H1 (cell line): ENCODE measurements at places on chromosomes 6 and 20.

DNA sequence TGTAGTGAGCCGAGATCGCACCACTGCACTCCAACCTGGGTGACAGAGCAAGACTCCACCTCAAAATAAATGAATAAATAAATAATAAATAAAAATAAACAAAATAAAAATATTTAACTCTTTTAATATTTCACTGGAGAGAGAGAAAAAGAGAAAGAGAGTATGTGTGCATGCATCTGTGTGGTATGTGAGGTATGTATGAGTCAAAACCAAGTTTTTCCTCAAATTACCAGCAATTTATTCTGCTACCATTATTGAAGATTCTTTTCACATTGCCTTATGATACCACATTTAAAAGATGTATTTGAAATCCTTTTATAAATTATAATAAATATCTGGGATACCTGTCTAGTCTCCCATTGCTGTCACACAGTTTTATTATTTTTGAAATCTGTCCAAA lies 122.1 kb downstream of the CD164 start:
- H3K27ac ChIP-seq: no peak overlapping the region
- H3K4me1 ChIP-seq: no peaks in the 10 kb centered on the region
- H3K36me3 ChIP-seq: no peaks in the 10 kb centered on the region
- no peak overlapping the region for H3K4me3 ChIP-seq
- no peak for DNase-seq

- H3K4me3 ChIP-seq: no peak overlapping the region
- H3K27me3 ChIP-seq: no peaks in the 10 kb centered on the region
- H3K4me1 ChIP-seq: peaks cover 5% of the 10 kb centered on the region
Observed at GRCh38 chr6:157517601-157518359, 136.8 kb downstream of the ZDHHC14 start.

- no peaks in the 10 kb centered on the region for H3K36me3 ChIP-seq
- H3K27ac ChIP-seq: no peak overlapping the region
- no peak overlapping the region for H3K4me3 ChIP-seq
Observed at GRCh38 chr6:164039954-164040375, 625.4 kb downstream of the QKI start.

GRCh38 chr6:105896052-105896820 lies 189.9 kb upstream of the PRDM1 start:
- H3K27me3 ChIP-seq: no peaks in the 10 kb centered on the region
- H3K4me3 ChIP-seq: no peak overlapping the region

- no peaks in the 10 kb centered on the region for H3K36me3 ChIP-seq
- H3K27me3 ChIP-seq: peaks cover 31% of the 10 kb centered on the region
- H3K27ac ChIP-seq: no peak overlapping the region
- H3K4me1 ChIP-seq: peaks cover 2% of the 10 kb centered on the region; the same call in 1 of the 2 replicates
- no peak overlapping the region for H3K4me3 ChIP-seq
- DNase-seq: no peak
Observed at GRCh38 chr6:27759930-27760329, 152.3 kb downstream of the OR2B2 start.

DNA sequence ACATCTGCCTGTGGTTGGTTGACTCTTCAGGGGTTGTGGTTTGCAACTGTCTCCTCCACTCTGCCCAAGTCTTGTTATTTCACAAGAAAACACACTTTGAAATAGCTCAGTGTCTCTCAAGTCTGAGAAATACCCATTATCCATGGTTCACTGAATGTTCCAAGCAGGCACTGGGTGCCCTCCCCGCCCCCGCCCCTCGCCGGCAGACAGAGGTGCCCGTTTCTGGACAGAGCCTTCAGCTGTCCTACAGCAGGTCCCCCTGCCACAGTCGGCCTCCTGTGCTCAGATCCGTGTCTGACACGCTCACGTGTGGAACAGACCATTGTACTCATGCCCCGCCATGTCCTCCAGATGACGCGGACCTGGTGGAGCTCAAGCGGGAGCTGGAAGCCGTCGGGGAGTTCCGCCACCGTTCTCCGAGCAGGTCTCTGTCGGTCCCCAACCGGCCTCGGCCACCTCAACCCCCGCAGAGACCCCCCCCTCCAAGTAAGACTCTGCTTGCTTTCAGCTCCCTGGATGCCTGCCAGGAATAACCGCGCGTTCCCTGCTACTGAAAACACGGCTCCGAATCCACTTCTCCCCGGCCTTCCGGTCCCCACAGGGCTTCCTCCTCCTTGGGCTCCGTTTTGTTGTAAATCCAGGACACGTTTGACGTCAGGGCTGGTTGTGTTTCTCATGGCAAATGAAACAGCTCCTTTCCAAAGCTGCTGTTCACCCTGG lies 81.4 kb downstream of the SERAC1 start:
- H3K4me3 ChIP-seq: no peak overlapping the region
- H3K27ac ChIP-seq: no peak overlapping the region
- H3K4me1 ChIP-seq: no peaks in the 10 kb centered on the region
- H3K27me3 ChIP-seq: no peaks in the 10 kb centered on the region

- H3K4me1 ChIP-seq: no peaks in the 10 kb centered on the region
- H3K27ac ChIP-seq: no peak overlapping the region
- H3K36me3 ChIP-seq: no peaks in the 10 kb centered on the region
- no peaks in the 10 kb centered on the region for H3K27me3 ChIP-seq
Observed at GRCh38 chr6:6998194-6998569, 109.6 kb upstream of the RREB1 start.

- H3K4me1 ChIP-seq: no peaks in the 10 kb centered on the region
- H3K36me3 ChIP-seq: no peaks in the 10 kb centered on the region
Observed at GRCh38 chr20:25592135-25592852, 7.0 kb upstream of the NINL start.

- peaks cover 18% of the 10 kb centered on the region for H3K36me3 ChIP-seq
- DNase-seq: no peak
- no peaks in the 10 kb centered on the region for H3K27me3 ChIP-seq
- no peak overlapping the region for H3K27ac ChIP-seq
- no peak overlapping the region for H3K4me3 ChIP-seq
Observed at GRCh38 chr6:158808941-158809678, 10.1 kb downstream of the EZR start.

DNA sequence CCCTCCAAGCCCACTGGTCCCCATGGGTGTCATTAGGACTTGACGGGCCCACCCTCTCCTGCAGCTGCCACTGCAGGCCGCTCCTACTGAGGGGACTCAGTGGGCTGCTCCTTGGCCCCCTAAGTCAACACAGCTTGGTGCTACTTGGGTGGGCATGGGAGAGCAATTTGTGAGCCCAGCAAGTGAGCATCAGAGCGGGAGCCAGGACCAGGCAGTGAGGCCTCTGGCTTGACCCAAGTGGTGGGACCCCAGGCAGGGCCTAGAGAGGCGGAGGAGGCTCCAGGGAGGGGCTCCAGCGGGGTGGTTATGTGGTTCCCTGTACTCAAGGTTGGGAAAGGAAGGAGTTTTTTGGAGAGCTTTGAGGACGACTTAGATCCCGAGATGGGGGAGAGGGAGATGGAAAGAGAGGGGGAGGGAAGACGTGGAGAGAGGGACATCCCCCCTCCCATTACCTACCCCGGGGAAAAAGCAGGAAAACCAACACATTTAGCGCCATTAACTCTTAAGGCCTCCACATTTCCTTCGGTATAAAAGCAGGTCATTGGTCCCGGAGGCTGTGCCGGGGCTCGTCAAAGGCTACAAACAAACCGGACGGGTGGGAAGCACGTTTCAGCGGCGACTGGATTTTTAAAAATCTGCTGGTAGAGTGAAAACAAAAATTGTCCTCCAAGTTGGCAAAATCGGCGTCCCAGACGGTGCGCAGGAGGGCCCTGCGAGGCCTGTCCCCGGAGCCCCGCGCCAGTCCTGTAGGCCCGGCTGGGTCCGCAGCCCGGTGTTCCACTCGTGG lies 8.8 kb downstream of the FOXC1 start:
- no peak overlapping the region for H3K27ac ChIP-seq
- H3K4me1 ChIP-seq: no peaks in the 10 kb centered on the region
- H3K27me3 ChIP-seq: peaks cover 99% of the 10 kb centered on the region
- H3K4me3 ChIP-seq: no peak overlapping the region
- no peak for DNase-seq
- H3K36me3 ChIP-seq: no peaks in the 10 kb centered on the region

GRCh38 chr6:326896-327537 lies 34.7 kb downstream of the DUSP22 start:
- no peak overlapping the region for H3K27ac ChIP-seq
- H3K4me1 ChIP-seq: peaks cover 2% of the 10 kb centered on the region
- no peak for DNase-seq

DNA sequence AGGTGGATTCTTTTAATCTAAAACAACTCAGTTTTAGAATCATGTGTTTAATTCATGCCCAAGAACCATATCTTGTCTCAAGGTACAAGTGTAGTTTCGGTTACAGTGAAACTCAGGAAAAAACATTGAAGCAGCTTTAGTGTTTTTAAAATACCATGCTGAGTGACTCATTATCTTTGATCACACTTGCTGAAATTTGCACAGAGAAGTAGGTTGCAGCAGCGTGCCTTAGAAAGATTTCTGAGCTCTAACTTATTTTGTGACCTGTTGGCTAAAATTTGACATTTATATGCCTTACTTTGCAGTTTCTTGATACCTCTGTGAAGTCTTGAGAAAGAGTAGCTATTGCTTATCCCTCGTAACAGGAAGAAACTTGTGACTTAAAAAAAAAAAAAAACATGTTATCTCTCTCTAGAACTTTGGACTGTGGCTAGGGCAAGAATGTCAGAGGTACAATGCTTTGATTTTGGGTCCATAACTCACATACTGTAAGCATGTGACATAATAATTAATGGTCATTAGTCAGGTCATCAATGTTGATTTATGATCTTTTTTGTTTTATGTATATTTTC lies 34.5 kb upstream of the FUCA2 start:
- no peaks in the 10 kb centered on the region for H3K36me3 ChIP-seq
- no peak for DNase-seq
- H3K27ac ChIP-seq: no peak overlapping the region
- no peak overlapping the region for H3K4me3 ChIP-seq
- H3K27me3 ChIP-seq: no peaks in the 10 kb centered on the region

DNA sequence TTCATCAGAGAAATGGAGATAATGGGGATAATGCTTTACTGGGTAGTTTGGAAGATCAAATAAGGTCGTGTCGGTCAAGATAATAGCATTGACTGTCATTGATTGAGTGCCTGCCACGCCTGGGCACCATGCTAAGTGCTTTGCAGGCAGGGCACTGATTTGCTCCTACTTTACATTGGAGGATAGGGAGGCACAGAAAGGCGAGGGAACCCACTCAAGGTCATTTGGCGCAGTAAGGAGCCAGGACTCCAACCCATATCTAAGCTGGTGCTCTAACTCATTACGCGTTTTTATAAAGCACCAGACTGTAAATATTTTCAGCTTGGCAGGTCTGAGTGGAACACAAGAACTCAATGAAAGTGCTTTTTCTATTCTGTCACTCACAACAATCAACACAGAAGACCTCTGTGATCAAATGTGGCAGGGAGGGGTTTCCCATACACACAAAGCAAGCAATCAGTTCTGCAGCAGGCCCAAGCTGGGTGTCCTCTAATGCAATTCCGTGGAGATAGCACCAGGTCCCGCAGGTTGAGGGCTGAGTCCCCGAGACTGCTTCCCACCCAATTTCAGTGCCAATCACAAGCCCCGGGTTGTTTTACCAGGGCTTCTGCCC lies 373.6 kb downstream of the CDH26 start:
- no peak overlapping the region for H3K4me3 ChIP-seq
- no peak overlapping the region for H3K27ac ChIP-seq
- no peaks in the 10 kb centered on the region for H3K36me3 ChIP-seq
- H3K4me1 ChIP-seq: no peaks in the 10 kb centered on the region

DNA sequence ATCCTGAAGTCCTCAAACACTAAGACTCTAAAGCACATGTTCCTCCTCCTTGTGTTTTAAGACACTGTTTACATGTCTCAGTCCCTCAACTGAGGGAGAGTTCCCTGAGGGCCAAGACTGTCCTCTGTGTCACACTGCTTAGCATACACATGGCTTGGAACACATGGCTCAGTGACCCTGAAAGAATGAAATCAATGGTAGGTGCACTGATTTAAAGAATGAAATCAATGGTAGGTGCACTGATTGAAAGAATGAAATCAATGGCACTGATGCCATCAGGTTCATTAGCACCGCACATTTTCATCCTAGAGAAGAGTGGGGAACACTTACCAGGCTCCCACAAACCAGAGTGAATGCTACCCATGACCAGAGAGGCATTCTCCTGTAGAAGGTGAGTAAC lies 9.8 kb downstream of the TOMM34 start:
- no peak for DNase-seq
- no peaks in the 10 kb centered on the region for H3K4me1 ChIP-seq
- H3K27ac ChIP-seq: no peak overlapping the region
- no peak overlapping the region for H3K4me3 ChIP-seq
- H3K36me3 ChIP-seq: peaks cover 16% of the 10 kb centered on the region

DNA sequence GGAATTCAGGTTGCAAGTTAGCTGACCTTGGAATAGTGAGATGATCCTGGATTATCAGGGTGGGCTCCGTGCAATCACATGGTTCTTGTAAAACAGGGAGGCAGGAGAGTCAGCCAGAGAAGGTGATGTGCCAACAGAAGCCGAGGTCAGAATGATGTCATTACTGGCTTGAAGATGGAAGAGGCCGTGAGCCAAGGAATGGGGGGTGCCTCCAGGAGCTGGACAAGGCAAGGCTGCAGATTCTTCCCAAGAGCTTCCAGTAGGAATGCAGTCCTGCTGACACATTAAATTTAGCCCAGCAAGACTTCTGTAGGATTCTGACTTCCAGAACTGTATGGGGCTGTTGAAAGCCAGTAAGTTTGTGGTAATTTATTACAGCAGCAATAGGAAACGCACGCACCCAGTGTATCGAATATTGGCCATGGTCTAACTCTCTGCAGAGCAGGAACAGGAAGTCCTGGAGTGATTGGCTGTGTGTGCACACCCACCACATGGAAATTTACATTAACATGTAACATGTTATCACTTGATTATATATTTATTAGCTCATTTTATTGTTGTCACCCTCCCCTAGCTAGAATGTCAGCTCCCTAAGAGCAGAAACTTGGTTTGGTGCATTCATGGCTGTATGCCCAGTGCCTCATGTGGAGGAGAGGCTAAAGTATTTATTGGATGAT lies 19.1 kb downstream of the SLC24A3 start:
- H3K4me3 ChIP-seq: no peak overlapping the region
- DNase-seq: no peak
- no peaks in the 10 kb centered on the region for H3K27me3 ChIP-seq
- no peak overlapping the region for H3K27ac ChIP-seq
- no peaks in the 10 kb centered on the region for H3K4me1 ChIP-seq

GRCh38 chr6:408148-408547 lies 16.6 kb downstream of the IRF4 start:
- no peaks in the 10 kb centered on the region for H3K36me3 ChIP-seq
- no peaks in the 10 kb centered on the region for H3K27me3 ChIP-seq
- no peak overlapping the region for H3K4me3 ChIP-seq
- no peak overlapping the region for H3K27ac ChIP-seq

- no peaks in the 10 kb centered on the region for H3K27me3 ChIP-seq
- H3K36me3 ChIP-seq: no peaks in the 10 kb centered on the region
- H3K4me3 ChIP-seq: no peak overlapping the region
- H3K27ac ChIP-seq: no peak overlapping the region
- H3K4me1 ChIP-seq: no peaks in the 10 kb centered on the region
Observed at GRCh38 chr6:161463071-161463470, 189.2 kb upstream of the AGPAT4 start.

DNA sequence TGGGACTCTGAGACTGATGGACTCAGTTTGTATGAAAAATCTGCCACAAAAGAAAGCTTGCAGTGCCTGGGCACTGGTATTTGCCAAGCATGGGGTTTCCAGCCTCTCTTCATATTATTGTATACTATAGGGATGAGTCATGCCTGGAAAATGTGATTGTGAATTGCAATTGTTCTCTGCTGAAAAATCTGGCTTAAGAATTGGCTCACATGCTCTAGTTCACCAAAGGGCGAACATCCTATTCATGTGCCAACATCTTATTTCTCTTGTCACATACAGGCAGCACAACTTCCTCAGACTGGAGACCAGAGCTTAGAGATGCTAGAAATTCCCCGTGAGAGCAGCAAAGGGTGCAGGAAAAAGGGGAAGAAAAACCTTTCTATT lies 103.6 kb upstream of the KCNK16 start:
- H3K27me3 ChIP-seq: no peaks in the 10 kb centered on the region
- H3K36me3 ChIP-seq: no peaks in the 10 kb centered on the region
- no peaks in the 10 kb centered on the region; the same call in 1 of the 2 replicates for H3K4me1 ChIP-seq
- no peak for DNase-seq
